ENCODE measurements at places on chromosomes 6 and 20. TPM values are rescaled to one million over a fixed set of nuclear protein-coding genes. Genes with fewer than 3 reads are reported as not detected.

Gene RAMACL
- 4.2 TPM for total RNA-seq

DNA sequence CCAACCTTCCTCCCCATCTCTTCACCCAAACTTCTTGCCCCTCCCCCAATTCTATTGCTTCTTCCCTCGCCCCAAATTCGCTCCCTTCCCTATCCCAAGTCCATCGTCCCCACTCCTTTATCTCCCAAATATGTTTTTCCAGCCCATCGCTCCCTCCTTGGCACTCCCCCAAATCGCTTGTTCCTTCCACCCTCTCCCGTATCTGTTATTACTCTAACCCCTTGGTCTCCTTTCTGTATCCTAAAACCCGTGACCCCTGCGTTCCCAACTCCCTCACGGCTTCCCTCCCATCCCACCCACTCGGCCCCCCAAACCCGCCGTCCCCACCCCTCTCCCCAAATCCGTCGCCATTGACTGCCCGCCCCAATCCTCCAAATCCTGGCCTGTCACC is 584 bp downstream of the MTCH1 start:
- peak overlapping the region; percentile 83 for H3K4me3 ChIP-seq
- no peaks in the 10 kb centered on the region for H3K27me3 ChIP-seq
- H3K36me3 ChIP-seq, result no peaks in the 10 kb centered on the region
- H3K4me1 ChIP-seq, result peaks cover 53% of the 10 kb centered on the region
- peak overlapping the region; percentile 98 for H3K27ac ChIP-seq
- peak; percentile 74 for DNase-seq

- no peak for DNase-seq
- peaks cover 6% of the 10 kb centered on the region for H3K27me3 ChIP-seq
- H3K4me1 ChIP-seq, result no peaks in the 10 kb centered on the region
- no peaks in the 10 kb centered on the region for H3K36me3 ChIP-seq
- no peak overlapping the region for H3K27ac ChIP-seq
- H3K4me3 ChIP-seq, result no peak overlapping the region
These were observed 60.8 kb downstream of the SLC35D3 start for GRCh38 chr6:136982928-136983327.

GRCh38 chr6:12459945-12460661 is 169.9 kb downstream of the EDN1 start:
- no peak overlapping the region for H3K27ac ChIP-seq
- H3K27me3 ChIP-seq, result no peaks in the 10 kb centered on the region
- H3K4me3 ChIP-seq, result no peak overlapping the region
- DNase-seq, result no peak
- no peaks in the 10 kb centered on the region for H3K36me3 ChIP-seq

Gene SYCP2L
- 0.24 TPM for total RNA-seq

DNA sequence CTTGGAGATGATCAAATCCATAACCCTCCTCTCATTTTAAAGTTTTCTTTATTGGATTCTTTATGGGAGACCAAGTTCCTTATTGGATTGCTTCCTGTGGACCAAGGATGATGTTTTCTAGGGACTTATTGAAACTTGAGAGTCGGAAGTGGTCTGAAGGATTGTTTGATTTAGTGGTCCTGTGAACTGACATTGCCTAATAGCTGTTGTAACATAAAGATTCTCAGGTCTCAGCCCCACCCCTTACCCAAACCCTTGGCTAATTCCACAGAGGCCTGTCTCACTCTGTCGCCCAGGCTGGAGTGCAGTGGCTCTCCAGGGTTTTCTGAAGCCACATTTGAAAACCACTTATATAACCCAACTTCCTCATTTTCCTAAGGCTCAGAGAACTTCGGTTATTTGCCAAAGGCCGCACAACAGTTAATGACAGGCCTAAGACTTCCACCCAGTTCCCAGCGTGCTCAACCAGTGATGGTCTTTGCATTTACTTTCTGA is 77.0 kb downstream of the ATXN1 start:
- peaks cover 13% of the 10 kb centered on the region for H3K4me1 ChIP-seq
- H3K27ac ChIP-seq, result no peak overlapping the region
- H3K4me3 ChIP-seq, result no peak overlapping the region
- DNase-seq, result no peak

All from adrenal gland (tissue), 19 donors.